ENCODE measurements at places on chromosomes 7 and 10.
A peak's percentile ranks its signal among the peaks of the same experiment; 100 is the strongest.

DNA sequence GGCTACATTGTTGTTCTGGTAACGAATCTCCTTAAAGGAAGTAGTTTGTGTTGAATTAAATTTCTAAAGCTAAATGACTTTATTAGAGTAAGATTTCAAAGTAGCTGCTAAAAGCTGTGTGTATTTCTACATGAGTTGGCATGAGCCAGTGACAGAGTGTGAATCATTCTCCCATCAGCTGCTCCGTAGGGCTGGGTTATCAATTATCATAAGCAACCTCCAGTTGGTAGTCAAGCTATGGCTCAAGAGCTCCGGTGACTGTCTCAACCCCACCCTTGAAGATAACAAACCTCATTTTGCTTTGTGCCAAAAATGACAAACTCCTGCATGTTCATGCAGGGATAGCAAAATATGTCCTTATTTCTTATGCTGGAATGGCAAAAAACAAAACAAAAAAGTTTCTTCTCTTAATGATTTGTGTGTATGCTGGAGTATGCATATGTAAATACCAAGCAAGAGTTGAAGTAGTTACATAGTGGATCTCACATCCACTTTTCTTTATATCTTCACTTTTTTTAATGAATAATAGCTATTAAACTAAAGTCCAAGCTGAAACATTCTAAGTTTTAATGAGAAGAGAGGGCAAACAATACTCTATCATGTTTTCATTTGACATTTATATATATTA, 249.4 kb downstream of the CACNA2D1 start:
- DNase-seq: no peak

DNA sequence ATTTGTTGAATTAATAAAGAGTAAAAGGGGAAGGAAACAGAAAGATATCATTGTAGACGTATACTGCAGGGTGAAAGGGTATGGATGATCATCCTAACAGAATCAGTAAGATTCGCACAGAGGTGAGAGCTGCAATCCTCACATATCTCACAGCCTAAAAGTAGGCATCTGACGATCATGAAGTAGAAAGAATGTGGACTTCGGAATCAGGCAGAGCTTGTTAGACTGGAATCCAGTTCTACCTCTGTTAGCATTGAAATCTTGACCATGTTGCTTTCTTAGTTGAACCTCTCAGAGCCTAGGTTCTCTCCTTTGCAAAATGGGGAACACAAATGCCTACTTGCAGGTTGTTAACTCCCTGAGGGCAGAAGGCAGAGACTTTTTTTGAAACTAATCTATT, 320.0 kb upstream of the C7orf33 start:
- DNase-seq: no peak

DNA sequence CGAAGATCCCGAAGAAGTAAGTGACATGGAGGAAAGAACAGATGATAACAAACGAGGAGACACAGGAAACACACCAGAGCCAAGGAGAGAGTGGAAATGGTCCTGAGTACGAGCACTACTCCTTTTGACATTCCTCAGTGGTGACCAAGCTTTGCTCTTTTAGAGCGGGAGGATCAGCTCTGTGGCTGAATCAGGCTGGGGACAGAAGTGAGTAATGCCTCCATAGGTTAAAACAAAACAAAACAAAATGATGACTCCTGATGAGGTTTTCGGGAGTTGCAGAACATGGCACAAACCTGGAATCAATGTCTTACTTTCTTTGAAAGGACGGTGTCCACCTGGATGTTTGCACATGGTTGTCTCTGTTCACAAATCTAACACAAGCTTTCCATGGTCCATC, 30.3 kb upstream of the TCF7L2 start:
- no peak for DNase-seq

- no peak for DNase-seq
Observed at GRCh38 chr10:8026349-8027259, 27.9 kb upstream of the GATA3 start.

DNA sequence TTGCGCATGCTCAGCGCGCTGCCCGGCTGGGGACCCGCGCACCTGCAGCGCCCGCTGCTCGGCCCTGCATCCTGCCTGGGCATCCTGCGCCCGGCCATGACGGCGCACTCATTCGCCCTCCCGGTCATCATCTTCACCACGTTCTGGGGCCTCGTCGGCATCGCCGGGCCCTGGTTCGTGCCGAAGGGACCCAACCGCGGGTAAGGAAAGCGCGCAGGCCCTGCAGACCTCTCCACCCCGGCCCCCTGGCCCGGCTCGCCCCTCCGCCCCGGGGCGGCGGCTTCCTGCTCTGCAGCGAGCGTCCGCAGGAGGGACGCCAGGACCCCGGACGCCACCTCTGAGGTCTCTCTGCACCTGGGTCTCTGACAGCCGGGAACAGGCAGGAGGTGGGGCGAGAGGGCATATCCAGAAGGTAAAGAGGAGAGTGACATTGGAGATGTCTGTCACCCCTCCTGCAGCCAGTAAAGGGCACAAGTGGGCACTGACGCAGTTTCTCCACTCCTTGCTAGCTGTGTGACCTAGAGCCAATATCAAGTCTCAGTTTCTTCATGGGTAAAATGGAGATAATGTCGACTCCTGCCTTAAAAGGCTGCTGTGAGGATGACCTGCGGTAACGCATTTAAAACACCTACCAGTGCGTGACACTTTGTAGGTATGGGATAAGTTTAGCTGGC, 338 bp downstream of the ATP6V0E2 start:
- no peak for DNase-seq

GRCh38 chr7:101542527-101543241, 86.4 kb downstream of the MYL10 start:
- peak; percentile 81 for DNase-seq

- DNase-seq: no peak
Observed at GRCh38 chr7:620056-620455, 100.4 kb upstream of the PDGFA start.

DNA sequence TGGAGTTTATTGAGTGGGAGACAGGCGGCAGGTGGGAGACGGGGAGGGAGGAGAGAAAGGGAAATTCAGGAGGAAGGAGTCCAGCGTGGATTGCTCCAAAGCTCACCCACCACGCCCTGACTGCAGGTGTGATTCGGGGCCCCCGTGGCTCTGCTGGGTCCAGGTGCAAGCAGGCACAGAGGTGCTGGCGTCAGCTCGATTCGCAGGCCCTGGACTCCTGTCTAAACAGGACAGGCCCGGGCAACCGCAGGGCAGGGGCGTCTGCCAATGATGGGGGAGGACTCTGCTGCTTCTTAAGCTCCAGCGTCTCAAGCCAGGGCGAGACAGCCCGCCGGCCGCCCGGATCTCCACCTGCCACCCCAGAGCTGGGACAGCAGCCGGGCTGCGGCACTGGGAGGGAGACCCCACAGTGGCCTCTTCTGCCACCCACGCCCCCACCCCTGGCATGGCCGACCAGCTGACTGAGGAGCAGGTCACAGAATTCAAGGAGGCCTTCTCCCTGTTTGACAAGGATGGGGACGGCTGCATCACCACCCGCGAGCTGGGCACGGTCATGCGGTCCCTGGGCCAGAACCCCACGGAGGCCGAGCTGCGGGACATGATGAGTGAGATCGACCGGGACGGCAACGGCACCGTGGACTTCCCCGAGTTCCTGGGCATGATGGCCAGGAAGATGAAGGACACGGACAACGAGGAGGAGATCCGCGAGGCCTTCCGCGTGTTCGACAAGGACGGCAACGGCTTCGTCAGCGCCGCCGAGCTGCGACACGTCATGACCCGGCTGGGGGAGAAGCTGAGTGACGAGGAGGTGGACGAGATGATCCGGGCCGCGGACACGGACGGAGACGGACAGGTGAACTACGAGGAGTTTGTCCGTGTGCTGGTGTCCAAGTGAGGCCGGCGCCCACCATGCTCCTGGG, at the start of gene CALML3:
TSS of gene CALML3 (plus strand) at position 321 of the 920 bp plus-strand sequence. CDS start at position 446, 125 bp downstream.
- DNase-seq: no peak

DNA sequence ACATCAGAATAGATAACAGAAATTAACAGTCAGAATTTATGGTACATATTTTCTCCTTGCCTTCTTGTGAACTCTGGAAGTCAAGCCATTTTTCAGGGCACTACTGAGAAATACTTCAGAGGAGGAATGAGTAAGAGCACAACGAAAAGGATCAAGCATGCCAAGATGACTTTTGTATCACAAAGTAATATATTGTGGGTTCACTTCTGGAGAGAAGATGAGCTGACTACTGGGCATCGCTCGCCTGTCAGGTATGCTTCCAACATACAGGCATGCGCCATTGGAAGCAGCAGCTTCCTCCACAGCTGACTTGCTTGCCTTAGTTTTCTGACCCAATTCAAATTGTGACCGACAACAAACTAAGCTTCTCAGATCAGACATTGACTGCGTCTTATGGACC, 137.3 kb downstream of the VTI1A start:
- DNase-seq: no peak

- DNase-seq: no peak
Observed at GRCh38 chr10:77667426-77668324, 30.1 kb upstream of the KCNMA1 start.

DNA sequence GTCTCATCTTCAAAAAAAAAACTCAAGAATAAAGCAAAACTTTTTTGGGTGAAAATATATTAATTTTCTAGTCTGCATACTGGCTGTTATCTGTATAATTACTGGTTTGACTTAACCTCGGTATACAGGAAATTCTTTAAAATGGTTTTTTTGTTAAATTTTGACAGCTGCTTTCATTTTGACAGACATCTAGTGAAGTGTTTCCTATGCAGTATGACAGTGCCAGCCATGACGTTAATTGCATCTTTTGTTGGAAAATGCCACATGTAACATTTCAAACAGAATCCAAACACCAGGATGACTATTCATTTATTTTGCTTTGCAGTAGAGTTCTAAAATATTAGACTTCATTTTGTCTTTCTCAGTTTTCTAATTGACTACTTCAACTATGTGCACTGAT, 460.4 kb downstream of the NXPH1 start:
- no peak for DNase-seq

- no peak for DNase-seq
Observed at GRCh38 chr7:51310131-51310583, 6.5 kb downstream of the COBL start.

GRCh38 chr7:95430864-95431263, 4.0 kb downstream of the PON2 start:
- DNase-seq: no peak

GRCh38 chr10:31437959-31438358, 118.9 kb downstream of the ZEB1 start:
- DNase-seq: no peak

DNA sequence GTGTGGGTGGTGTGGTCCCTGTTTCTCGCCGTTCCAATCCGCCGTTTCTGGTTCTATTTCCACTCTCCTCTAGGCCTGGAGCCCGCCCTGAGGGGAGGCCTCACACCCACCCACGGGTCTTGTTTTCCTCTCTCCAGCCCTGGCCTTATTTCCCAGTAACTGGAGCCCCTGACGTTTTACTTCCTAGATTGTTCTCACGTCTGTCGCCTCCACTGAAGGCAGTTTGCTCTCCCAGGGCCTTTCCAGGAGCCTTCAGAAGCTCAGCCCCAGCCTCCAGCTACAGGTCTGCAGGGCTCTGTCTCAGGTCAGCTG, 30.6 kb downstream of the CFAP46 start:
- no peak for DNase-seq

- no peak for DNase-seq
Observed at GRCh38 chr7:102122026-102122425, 164.6 kb upstream of the SH2B2 start.

- no peak for DNase-seq
Observed at GRCh38 chr10:53153831-53154230, 381.2 kb upstream of the MBL2 start.

GRCh38 chr7:151801782-151802468, 75.0 kb downstream of the PRKAG2 start:
- no peak for DNase-seq

- DNase-seq: no peak
Observed at GRCh38 chr10:105001269-105001668, 360.2 kb downstream of the SORCS3 start.

- DNase-seq: no peak
Observed at GRCh38 chr7:91066627-91067026, 197.6 kb upstream of the FZD1 start.

GRCh38 chr7:106001196-106001595, 38.1 kb downstream of the CDHR3 start:
- DNase-seq: no peak

DNA sequence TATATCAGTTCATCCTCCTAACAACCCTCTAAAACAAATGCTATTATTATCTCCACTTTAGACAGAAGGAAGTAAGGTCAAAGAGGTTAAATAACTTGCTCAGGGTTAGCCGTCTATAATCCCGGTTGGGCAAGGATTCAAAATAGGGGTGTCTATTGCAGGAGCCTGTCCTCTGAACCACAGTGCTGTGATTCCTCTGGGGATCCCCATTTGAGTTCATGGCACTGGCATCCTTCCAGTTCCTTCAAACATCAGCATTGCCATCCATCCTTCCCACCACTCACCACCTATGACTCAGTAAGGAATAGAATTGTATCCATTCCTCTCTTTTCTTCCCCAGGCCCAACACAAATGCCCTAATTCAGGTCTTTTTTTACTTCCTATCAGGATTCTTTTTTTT, 25.6 kb downstream of the HPS6 start:
- no peak for DNase-seq

GRCh38 chr7:55550010-55550663, 22.2 kb downstream of the VOPP1 start:
- no peak for DNase-seq

Measured in neuronal stem cell (in vitro differentiated cells).